ENCODE measurements at places on chromosomes 4 and X.

GRCh38 chr4:184409911-184410692 lies 64.2 kb downstream of the IRF2 start:
- DNase-seq: no peak

GRCh38 chr4:142100941-142101340 lies 464.6 kb downstream of the IL15 start:
- no peak for DNase-seq

DNA sequence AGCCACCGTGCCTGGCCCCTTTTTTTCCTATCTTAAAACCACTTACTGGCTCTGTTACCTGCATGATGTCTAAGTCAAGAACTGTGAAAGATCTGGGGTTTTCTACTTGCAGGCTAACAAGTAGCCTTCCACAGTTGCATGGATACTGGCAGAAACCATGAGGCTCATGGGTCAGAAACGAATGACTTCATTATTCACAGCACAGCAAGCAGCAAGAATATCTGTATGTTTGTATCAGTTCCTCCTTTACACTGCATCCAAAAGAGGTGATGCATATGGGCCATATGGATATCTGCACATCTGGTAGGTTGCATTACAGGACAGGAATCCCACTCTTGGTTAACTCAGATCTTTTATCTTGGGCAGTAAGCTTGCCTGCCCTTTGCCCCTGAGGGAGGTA lies 154.9 kb upstream of the NUDT6 start:
- no peak for DNase-seq

DNA sequence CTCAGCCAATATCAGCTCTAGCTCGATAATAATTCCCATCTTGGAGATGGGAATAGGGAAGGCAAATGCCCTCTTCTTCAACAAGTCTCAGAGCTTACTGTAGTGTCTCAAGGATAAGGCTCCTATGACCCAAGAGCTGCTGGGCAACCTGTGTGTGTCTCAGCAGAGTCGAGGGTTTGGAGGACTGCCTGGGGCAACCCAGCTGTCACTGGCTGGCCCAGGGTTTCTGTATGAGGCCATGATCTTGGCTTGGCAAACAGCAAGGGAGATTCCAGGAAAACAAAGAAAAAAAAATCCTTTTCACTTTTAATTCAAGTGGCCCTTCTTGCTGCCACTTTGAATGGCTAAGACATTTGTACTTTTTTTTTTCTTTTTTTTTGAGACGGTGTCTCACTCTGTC lies 34.4 kb downstream of the TMSB4X start:
- DNase-seq: no peak

GRCh38 chr4:2096073-2096609 lies 37.0 kb downstream of the NAT8L start:
- DNase-seq: no peak

DNA sequence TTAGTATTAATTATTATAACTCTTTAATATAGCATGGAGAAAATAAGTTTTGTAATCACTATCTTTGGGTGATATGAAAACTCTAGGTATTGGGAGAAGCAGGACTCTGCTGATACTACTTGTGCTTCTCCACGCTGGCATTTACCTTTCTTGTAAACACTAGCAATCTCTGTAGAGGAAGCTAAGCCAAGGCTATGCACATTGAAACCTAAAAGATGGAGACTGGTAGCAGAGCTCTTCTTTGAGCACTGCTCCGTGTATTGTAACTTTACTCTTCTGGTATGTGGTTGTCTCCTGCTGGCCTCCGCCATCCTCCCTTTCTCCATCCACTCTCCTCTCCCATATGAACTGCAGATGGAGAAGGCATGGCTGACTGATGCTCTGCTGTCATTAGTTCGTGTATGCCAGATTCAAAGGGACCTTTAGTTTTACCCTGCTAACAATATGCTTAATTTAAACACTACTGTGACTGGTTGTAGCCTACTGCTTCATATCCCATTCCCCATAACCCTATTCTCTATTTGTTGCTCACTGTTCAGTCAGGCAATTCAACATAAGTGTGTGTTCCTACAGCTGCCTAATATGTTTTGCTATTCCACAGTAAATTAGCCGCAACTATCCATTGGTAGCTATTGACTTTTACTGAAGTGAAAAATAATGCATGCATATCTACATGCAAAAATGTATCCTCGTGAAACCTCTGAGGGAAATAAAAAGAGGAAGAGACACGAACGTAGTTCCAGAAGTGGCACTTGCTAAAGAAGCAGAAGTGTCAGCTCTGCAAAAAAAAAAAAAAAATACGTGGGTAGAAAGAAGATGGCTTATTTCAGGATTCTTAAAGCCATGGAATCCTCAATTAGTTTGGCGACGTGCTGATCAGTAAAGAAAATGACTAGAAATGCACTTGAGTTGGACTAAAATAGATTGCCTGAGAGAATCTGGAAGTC lies 55.6 kb upstream of the CCSER1 start:
- no peak for DNase-seq

GRCh38 chr4:24260133-24260715 lies 324.1 kb downstream of the DHX15 start:
- DNase-seq: no peak

DNA sequence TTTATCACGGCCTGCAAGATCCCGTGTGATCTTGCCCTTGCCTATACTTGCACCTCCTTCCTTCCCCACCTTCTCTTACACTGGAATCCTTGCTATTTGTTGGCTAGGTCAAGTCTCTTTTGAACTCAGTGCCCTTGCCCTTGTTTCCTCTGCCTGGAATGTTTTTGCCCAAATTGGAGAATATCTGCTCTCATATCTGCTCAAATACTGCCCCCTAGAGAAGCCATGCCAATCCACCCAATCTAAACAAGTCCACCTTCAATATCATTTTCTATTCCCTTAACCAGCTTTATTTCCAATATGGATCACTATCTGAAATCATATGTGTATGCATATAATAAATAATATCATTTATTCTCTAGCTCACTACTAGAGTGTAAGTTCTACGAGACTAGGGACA lies 1044.2 kb upstream of the FTHL17 start:
- DNase-seq: no peak

GRCh38 chr4:101711590-101712260 lies 78.8 kb upstream of the BANK1 start:
- no peak for DNase-seq

- DNase-seq: no peak
These were observed 167.1 kb upstream of the AADAT start for GRCh38 chr4:170256807-170257206.

DNA sequence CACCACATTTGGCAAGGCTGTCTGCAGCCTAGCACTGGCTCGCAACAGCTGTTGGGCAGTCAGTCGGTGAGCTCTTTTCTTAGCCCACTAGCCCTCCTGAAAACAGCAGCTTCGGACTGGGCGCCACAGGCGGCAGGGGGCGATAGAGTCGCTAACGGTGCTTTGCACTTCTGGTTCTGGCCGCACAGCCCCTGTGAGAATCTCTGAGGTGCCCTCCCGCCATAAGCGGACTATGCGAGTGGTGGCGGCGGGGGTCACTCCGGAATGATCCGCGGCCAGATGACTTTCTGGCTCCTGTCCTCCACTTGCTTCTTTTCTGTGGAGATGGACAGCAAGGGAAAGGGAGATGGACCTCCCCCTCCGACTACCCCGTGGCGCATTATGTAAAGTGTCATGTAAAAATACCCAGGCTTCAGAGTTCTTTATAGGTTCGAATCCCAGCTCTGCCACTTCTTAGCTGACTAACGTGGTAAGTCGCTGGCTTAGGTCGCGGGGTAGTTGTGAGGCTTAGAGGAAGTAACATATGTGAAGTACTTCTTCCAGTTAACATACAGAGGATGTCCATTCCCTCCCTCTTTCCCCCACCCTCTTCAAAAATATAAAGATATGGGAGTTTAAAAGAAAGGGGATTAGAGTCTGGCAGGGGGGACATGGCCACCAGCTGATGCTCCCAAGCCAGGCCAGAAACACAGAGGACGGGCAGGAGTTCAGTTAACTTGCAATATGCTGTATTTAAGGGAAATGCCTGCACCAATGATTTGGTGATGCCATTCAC lies 11.0 kb downstream of the ARHGAP36 start:
- peak; percentile 91 for DNase-seq

DNA sequence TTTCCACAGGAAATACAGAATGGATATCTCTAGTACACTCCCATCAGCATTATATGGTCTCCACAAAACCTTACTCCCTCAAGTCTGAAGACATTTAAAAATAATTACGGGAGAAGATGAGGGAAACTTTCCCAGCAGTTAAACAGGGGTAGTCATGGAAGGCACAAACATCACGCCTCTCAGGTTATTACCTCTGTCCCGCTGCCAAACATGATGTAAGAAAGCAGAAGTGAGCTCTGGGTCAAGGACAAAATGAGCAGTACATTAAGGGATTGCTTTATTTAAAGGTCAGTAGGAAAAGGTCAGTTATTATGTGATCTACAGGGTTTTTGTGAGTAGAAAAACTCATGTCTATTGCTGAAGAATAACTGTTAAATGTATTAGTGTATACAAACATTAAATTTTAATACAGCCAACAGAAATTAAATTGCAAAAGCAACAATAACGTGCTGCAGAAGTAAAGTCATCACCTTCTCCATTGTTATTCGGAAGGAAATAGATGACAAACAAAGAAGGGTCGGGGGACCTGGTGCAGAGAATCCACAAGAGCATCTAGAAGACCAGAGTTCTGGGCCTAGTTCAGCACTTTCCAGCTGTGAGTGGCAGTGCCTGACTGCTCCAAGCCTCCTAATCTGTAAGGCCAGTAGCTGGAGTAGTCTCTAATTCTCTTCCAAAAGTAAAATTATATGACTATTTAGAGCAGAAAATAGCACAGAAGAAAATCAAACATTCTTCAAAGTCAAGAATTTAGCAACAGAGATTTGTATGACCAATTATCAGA lies 171.2 kb downstream of the PPP3CA start:
- DNase-seq: no peak

DNA sequence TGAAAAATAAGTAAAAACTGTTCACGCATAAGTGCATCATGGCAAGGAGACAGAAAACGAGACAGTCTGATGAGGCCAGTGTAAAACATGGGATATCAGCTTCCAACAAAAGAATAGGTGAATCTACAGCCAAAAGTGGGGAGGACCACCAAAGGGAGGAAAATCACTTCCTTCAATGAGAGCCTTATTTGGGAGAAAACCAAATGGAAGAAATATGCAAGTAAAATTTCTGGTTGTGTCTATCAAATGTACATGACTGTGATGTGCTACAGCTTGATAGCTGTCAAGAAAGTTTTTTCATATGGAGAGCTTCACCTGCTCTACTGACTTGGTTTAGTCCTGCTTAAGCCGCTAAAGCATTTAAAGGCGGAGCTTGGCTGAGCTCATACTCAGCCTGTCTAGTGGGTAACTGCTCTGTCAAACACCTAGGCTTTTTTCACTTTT lies 66.2 kb downstream of the MAGEA1 start:
- DNase-seq: no peak

GRCh38 chr4:139656614-139657486 lies 8.8 kb upstream of the MGST2 start:
- DNase-seq: peak; percentile 64

DNA sequence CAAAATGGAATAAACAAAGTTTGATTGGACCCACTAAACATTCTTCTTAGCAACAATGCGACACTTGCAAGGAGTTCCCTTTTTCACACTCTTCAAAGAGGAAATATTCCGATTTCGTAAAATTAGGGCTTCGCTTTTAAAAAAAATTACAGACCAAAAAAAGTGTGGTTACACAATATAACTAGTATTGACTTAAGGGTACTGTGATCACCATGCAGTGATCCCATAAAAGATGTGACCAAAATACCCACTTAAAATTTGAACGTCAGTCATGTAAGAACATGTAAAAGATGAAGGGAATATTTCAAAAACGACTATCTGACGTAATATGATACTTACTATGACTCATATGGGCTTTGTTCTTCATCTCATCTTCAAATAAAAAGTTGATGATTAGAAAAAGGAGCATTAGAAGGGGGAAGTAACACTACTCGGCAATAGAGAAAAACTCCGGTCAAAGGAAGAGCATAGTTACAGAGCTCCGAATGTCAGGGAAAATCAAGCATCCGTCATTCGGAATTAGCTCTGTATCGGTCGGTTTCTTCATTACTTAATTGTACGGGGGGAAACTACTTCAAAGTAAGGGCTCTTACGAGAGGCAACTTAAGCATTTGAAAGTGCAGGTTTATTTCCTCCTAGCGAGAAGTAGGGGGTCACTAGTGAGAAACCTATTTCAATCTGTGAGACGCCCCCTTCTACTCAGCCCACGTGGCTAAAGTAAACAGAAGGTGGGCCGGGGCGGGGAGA lies 1.3 kb upstream of the TET2 start:
- DNase-seq: no peak

DNA sequence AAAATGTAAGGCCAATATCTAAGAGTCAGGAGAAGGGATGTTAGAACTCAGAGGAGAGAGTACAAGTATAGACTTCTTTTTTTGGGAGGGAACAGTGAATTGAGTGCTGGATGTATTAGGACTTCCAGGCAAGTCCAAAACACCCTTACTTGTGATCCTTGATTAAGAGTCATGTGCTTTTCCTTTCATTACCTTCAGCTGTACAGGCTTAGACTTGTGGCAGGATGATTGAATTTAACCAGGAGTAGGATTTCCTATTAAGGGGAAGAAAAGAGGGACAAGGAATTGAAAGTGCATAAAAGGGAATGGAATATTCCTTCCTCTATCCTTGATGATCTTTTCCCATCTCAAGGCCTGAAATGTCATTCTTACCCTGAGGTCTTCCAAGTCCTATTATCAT lies 606.7 kb downstream of the STIM2 start:
- DNase-seq: no peak

- DNase-seq: no peak
These were observed 24.2 kb downstream of the MID2 start for GRCh38 chrX:107849747-107850421.

GRCh38 chr4:20017070-20017776 lies 234.5 kb upstream of the SLIT2 start:
- no peak for DNase-seq

DNA sequence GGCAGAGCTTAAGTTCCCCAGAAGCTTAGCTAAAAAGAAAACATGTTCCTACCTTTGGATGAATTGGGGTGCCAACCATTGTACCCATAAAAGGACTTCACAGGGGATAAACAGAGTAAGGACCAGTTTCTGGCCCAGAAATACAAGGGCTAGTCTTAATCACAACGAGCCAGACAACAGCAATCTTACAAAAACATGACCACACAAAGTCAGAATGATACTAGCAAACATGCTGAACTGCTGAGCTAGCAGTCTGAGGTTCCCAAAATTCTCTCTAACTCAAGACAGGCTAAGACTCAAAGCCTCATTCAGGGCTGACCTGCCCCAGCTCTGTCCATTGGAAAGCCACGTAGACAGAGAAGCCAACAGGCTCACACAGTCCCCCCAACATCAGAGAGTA lies 40.3 kb downstream of the ATP11C start:
- DNase-seq: no peak

- no peak for DNase-seq
These were observed 31.6 kb upstream of the PAPSS1 start for GRCh38 chr4:107751670-107752069.

DNA sequence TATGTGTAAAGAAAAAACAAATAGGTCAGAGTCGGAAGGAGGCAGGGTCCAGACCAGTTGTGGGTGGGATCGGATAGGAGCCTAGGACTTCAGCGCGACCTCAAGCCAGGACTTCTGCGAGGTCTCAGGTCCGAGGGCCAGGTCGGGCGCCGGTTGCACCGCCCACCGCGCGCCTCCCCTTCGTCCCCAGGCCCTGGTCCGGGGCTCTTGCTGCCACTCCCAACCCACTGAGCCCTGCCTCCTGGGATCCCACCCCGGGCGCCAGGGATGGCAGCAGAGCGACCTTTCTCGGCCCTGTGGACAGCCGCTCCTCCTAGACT lies 12.3 kb downstream of the PITX2 start:
- no peak for DNase-seq

Measured in HuH-7 (cell line).